ENCODE measurements at places on chromosomes 11 and 22.

DNA sequence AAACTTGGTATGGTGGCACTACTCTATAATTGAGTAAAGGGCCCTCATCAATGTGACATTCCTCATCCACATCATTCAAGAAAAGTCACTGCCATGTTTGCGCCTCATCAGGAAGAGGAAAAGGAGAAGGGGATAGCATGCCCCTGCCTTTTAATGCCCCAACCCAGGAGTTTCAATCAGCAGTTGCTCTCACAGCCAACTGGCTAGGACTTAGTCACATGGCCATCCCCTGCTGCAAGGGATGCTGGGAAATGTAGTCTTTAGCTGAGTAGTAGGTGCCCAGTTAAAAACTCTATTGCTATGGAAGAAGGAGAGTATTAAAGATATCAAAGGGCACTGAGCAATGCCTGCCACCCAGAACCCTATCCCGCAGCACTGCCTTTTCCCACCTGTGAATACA is 10.9 kb upstream of the CCND1 start:
- no peak for DNase-seq

GRCh38 chr11:72626414-72626936 is 47.7 kb downstream of the PDE2A start:
- DNase-seq: no peak

DNA sequence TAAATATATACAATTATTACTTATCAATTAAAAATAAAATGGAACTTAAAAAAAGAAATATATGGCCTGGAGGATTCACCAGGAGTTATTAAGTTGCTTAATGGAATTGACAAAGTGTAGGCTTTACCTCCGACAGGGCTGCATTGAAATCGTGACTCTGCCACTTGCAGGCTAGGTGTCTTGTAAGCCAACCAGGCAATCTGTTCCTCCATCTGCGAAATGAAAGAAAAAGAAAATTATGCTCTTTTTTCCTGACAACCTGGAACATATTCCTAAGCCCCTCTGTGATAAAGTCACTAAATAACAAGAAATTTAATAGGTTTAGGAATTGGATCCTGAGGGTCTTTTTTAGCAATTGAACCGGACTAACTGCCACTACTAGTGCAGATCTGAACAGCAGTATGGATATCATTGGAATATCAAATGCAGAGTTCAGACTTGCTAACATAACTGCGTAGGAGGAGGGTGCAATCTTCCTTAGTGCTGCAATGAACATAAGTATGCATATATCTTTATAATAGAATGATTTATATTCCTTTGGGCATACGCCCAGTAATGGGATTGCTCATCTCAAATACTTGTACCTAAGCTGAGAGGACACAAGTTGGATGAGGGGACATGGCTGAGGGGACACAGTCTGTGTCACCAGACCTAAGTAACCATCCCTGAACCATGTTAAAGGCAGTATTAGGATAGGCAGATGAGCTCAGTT is 42.5 kb upstream of the CEP126 start:
- no peak for DNase-seq

DNA sequence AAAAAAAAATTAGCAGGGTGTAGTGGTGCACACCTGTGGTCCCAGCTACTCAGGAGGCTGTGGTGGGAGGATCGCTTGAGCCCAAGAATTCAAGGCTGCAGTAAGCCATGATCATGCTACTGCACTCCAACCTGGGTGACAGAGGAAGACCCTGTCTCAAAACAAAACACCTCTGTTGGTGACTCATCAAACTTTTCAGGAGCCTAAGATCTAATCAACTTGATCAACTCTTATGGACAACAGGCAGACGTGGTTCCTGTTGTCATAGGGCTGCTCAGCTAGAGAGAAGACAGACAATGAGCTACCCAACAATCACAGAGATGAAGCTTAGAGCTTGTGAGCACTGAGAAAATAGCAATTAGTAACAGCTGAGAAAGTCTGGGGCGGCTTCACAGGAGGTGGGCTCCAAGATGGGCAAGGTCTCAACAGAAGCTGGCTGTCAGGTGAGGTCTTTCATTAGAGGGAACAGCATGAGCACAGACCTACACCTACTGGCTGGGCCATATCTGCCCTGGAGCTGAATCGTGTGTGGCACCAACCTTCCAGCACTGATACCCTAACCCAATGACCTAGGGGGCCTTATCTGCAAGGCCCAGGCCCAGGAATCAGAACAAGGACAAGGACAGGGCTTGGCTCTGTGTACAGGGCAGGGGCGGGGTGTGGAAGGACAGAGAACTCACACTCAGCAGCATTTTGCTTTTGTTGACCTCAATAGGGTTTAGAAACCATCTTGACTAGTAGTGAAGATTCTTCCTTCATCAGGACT is 7.2 kb upstream of the UCP3 start:
- DNase-seq: no peak

DNA sequence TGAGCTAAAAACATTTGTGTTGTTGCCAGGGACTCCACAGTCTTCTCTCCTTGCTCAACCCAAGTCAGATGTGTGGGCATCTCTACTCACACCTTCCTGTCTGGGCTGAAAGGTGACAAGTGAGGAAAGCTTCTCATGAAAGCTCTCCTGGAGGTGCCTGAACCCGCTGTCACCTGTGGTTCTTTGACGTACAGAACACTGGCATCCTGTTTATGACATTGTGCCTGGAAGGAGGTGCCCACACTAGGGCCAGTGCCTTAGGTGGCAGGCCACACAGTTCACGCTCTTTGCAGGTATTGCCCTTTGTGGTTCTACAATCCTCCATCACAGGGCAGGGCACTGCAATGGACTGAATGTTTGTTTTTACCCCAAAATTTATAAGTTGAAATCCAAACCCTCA is 108.5 kb downstream of the CD44 start:
- DNase-seq: no peak
